ENCODE measurements at places on chromosomes 5 and 9.

GRCh38 chr9:38685535-38685934, 34.4 kb downstream of the FAM240B start:
- DNase-seq, result no peak

GRCh38 chr5:172493002-172493401, 38.7 kb upstream of the SH3PXD2B start:
- DNase-seq, result no peak

GRCh38 chr9:133916159-133916541, 76.0 kb downstream of the VAV2 start:
- DNase-seq, result no peak

DNA sequence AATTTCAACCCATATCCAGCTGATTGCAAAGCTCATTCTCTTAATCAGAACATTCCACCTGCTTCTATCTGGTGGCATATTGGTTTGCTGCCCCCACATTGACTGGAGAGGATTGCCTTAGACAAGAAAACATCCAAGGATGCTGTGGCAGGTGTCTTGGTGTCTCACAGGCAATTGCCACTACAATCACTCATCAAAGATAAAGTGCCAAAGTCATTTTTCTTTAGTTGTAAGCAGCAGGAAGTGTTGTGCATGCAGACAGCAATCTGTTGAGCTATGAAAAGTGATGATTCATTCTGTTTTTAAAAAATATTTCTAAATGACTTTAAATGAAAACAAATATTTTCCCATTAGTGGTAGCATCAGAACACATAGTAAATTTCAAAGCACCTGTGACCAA, 53.9 kb downstream of the CDH6 start:
- no peak for DNase-seq

DNA sequence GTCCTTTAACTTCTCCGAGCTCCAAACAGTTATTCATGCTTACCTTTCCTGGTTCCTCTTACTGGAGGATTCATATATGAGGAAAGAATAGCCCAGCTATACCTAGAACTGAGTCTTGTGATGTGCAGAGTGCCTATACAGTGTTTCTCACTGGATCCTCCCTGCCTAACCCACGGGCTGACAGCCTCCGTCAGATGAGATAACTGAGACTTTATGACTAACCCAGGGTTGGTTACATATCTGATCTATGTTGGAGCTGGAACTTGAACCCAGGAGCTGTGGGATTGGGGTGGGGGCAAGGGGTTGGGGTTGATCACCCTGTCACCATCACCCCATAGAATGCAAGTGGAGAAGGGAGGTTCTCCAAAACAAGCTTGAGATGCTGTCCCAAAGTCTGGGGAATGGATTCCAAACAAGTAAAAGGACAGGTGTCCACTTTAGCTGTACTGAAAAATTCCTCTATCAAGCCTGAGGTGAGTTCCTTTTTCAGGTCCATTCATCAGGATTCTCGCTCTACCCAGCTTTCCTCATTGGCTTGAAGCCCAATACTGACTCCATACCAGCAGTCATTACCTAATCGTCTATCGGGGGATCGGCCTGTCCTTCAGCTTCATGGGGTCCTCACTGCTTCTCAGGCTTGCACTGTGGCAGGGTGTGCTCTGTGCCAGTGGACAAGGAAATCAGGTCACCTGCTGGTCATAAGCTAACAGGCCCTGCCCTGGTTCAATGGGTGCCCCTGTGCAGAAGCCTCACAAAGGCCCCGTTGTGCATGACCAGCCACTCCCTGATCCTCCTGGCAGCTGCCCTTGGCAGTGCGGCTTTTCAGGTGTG, 100.6 kb downstream of the ARHGAP26 start:
- DNase-seq, result no peak

DNA sequence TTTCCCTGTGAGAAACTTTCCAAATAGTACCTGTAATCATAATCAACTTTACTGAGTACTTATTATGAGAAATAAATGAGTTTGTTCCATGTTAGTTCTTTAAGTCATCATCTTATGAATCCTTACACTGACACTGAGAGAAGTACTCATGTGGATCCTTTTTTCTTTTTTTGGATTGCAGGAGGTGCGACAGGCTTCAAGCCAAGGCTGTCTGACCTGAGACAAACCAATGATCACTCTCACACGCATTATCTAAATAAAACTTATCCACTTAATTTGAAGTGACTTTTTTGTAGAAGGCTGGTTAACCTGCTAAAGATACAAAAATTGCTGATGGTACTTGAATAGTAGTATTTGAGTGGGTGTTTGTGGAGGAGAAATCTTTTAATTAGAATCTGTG, 39.5 kb downstream of the JAKMIP2 start:
- DNase-seq, result no peak

- peak; percentile 15 for DNase-seq
Observed at GRCh38 chr5:446883-447263, 3.9 kb downstream of the EXOC3 start.

DNA sequence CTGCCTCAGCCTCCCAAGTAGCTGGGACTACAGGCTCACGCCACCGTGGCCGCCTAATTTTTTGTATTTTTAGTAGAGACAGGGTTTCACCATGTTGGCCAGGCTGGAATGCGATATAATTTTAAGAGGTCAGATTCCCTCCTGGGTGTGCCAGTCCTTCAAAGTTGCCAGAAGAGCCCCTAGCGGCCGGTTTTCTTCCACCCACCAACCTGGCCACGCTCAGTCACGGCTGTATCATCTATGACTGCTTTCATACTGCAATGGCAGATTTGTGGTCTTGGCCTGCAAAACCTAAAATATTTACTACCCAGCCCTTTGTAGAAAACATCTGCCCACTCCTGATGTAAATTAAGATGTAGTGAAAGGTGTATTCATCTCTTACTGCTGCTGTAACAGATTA, 117.5 kb upstream of the BASP1 start:
- no peak for DNase-seq

DNA sequence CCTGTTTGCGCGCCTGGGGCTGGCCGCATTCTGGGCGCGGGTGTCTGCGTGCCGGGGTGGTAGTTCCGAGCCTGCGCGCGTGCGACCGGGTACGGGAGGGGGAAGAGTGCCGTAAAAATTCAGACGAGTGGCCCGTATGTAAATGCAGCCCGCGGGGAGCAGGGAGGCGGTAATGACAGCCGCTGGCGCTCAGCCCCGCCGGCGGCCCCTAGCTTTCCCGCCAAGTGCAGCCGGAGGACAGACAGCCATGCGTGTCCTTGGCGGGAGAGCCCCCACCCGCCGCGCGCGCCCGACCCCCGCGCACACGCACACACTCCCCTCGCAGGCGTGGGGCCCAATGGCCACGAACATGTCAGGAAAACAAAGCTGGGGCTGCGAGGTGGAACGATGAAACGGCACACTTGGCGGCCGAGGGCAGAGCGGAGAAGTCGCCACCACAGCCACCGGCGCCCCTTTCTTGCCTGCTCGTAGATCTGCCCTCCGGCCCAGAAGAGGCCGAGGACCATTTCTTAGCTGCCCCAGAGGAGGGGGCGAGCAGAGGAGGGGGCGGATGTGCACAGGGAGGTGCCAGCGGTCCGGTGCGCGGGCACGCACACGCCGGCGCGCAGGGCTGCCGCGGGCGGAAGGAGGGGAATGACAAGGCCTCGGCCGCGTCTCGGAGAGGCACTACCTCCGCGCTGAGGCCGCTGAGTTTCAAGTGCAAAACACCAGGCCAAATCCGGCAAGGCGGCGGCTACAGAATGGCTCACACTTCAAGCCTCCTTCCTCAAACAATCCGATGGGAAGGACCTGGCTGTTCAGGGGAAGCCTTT, 208.4 kb downstream of the MEF2C start:
- DNase-seq, result no peak

- DNase-seq, result no peak
Observed at GRCh38 chr9:15843316-15843715, 290.5 kb downstream of the CCDC171 start.

DNA sequence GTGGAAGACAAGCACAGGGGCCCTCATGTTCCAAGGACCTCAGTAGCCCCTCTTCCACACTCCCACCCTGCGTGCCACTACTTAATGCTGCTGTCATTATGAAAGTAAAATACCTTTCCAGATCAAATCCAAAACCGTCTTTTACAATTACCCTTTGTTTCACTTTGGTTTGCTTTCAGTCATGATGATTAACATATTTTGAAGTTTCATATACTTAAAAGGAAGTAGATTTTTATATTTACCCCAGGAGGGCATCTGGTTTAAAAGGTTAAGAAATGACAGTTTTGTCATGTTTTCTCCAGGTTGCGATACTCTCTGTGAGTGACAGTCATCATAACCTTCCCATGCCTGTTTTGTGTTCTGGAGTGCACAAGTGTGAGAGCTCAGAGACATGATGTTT, 13.5 kb upstream of the MAP1B start:
- DNase-seq, result no peak

DNA sequence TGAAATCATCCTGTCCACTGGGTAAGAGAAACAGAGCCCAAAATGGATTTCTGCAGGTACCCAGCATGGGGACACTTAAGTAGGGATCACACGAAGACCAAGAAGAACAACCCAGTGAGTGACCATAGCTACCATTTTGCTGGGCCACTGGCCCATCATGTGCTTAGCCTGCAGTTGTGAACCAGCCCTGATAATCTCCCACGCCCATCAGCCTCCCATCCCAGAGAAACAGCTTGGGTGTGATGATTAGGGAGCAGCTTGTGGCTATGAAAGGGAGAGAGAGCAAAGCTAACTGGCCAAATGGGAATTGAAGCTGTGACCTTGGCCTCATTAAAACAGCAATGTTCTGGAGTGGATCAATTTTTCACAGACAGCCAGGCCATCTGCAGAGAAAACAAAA, 138.5 kb downstream of the SLC24A2 start:
- no peak for DNase-seq

DNA sequence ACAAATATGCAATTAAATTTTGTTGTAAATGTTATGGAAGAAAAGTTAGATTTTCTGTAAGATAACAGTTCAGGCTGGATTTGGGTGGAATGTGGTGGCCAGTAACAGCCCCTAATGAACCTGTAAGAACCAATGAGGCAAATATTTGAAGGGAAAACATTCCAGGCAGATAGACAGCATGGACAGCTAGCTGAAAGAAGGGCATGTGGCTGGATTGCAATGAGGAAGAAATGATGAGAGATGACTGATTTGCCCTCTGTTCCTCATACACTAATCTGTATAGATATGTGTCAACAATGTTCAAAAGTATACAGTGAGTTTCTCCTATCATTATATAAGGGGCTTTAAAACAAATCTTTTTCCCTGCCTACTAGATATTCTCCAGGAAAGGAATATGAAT, 58.8 kb downstream of the MAN2A1 start:
- DNase-seq, result no peak

- DNase-seq, result no peak
Observed at GRCh38 chr5:181198106-181198685, 6.8 kb downstream of the TRIM7 start.

DNA sequence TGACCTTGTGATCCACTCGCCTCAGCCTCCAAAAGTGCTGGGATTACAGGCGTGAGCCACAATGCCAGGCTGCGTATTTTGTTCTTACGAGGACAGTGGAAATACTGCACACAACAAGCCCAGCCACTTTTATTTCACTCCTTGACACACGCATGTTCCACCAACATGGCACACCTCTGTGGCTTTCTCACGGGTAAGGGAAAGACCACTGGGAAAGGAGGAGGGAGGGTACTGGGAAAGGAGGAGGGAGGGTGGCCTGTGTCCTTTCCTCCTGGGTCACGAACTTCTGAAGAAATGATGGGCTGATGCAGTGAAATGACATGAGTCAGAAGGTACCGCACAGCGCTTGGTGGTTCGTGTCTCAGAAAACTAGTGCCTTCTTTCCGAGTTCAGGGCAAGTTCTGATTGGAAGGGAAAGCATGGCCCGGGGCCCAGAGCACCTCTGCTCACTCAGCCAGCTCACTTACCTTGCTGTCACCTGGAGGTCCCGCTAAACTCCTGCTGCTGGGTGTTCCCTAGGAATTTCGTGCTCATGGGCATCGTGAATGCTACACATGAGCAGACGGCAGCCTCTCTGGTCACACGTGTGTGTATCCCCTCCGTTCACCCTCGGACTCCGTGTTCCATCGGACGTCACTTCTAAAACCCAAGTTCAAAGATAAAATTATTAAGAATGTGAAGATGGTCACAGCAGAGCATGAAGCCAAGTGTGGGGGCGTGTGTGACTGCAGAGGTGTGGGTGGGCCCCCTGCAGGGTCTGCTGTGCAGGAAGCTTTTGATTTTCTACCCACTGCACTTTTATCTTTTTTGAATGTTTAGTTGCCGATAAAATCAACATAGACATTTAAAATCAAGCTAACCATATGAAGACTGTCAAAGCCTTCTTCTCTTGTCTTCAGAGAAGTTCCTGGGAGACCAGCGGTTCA, 42.9 kb downstream of the LAMC3 start:
- DNase-seq, result no peak

GRCh38 chr5:172634106-172634899, 6.8 kb upstream of the NEURL1B start:
- no peak for DNase-seq

GRCh38 chr9:137757613-137758029, 120.0 kb upstream of the CACNA1B start:
- DNase-seq, result no peak

- no peak for DNase-seq
Observed at GRCh38 chr9:75878488-75878860, 12.0 kb upstream of the PCSK5 start.

DNA sequence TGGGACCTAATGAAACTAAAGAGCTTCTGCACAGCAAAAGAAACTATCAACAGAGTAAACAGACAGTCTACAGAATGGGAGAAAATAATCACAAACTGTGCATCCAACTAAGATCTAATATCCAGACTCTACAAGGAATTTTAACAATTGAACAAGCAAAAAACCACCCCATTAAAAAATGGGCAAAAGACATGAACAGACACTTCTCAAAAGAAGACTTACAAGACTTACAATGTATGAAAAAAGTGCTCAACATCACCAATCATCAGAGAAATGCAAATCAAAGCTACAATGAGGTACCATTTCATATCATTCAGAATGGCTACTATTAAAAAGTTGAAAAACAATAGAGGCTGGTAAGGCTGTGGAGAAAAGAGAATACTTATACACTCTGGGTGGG, 58.0 kb downstream of the SHOC1 start:
- no peak for DNase-seq

GRCh38 chr5:137589185-137589584, 90.1 kb upstream of the SPOCK1 start:
- no peak for DNase-seq

- DNase-seq, result peak; percentile 27
Observed at GRCh38 chr9:95003689-95004410, 277.4 kb downstream of the AOPEP start.

DNA sequence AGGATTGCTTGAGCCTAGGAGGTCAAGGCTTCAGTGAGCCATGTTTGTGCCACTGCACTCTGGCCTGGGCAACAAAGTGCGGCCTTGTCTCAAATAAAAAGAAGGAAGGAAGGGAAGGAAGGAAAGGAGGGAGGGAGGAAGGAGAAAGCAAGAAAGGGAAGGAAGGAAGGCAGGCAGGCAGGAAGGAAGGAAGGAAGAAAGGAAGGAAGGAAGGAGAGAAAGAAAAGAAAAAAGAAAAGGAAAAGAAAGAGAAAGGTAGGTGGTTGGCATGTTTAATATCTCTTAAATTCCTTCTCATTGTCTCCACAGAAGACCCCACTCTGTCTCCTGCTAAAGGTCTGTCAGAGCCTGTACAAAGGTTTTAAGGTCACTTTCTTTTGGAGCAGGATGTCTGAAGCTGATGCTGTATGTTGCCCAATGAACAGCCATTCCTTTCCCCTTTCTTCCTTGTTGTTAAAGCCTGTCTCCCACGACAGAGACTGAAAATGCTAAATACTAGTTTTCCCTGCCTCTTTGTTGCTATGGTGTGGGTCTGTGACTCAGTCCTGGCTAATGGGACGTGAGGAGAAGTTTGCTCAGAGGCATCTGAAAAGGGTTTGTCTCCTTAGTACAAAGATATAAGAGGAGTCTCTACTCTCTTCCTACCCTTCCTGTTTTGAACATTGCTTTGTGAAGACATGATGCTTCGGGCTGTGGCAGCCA, 213.3 kb downstream of the PCSK1 start:
- no peak for DNase-seq
